ENCODE measurements at places on chromosomes 12 and 14.
A peak's percentile ranks its signal among the peaks of the same experiment; 100 is the strongest.

DNA sequence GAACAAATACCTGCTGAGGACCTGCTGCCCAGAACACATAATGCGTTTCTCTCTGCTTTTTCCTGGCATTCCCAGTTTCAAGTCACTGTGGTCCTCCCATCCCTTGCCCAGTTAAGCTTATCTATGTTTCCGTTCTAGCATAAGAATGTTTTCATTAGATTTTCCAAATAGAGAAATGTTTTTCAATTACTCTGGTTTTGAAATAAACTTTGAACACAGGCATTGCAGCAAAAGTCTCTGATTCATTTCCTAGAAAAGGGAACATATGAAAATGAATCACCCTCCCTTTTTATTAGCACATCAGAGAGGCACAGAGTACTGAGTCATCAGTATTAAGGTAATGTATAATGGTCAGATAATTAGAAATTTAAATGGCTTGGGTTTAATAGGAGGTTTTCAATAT is 201.1 kb upstream of the TMEM260 start:
- no peak for DNase-seq

- DNase-seq: peak; percentile 14
Observed at GRCh38 chr12:116599285-116600136, 40.3 kb downstream of the MAP1LC3B2 start.

- no peak for DNase-seq
Observed at GRCh38 chr12:106071686-106072085, 67.1 kb downstream of the NUAK1 start.

DNA sequence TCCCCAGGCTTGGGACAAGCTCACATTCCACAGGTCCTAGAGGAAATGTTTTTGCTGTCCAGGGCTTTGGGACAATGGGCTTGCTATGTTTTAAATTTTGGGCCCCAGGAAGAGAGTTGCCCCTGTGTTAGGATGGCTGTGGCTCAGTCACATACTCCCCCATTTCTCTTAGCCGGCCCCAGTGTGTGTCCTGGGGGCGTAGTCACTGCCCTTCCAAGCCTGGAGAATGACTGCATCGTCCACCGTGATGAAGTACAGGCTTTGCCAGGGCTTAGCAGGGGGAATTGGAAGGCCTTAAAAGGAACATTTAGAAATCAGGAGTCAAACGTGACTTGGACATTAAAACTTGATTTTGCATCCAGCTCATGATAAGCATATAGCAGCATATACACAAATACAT is 293.6 kb downstream of the CACNA1C start:
- no peak for DNase-seq

GRCh38 chr12:22588817-22589216 is 36.2 kb upstream of the ETNK1 start:
- DNase-seq: no peak

DNA sequence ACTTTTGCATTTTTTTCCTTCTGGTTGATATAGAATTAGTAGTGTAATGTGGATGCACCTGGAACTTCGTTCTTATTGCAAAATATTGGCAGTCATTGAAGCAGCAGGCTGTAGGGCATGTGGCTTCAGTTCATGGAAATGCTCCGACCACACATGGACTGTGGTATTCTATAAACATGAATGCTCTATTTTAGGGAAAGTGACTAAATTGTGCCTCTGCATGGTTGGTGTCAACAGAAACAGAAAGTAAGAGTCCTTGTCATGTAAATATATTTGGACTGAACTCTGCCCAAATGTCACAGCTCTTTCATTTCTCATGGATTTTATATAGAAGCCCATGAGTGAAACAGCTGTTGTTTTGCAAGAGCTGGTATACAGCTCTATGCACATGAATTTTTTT is 917.0 kb downstream of the LRFN5 start:
- DNase-seq: no peak

DNA sequence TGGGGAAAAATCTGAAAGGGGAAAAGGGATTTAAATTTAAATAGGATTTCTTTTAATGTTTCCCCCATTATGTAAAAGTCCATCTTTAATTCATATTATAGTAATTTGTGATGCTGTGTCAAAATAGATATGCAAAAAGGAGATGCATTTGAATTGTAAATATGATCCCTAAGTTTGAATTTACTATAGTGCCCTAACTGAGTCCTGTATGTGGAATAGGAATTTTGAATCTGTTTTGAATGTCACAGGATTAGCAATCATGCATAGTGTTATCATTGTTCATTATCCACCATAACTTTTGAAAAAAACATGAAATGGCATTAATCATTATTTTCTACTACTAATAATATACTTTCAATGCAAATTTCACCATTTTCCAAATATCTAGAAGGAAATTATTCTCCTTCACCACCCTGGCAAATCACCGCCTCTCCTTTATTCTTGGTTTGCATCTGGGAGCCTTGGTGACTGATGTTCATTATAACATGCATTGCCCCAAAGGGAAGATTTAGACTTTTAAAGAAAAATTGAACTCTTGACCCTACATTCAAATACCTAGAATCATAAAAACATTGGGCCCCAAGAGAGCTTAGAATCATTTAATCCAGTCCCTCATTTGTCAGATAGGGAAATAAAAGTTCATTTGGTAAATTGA is 341.5 kb upstream of the TMPO start:
- DNase-seq: no peak

DNA sequence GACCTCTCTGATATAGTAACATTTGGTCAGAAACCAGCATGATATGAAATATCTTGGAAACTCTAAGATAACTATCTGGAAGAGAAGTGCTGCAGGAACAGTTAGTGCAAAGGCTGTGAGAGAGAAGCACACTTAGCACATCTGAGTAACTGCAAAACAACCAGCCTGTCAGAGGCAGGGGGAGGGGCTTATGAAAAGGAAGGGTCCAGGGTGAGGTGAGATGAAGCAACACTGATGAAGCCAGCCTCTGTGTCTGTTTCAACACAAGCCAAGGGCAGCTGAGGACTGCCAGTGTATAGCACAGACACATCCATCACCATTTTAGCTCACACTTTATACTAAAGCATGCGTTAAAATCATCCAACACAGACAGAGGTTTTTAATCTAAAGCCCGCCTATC is 37.4 kb upstream of the OVCH1 start:
- DNase-seq: no peak

GRCh38 chr14:102363182-102363943 is 622 bp downstream of the TECPR2 start:
- no peak for DNase-seq

GRCh38 chr12:39354955-39355354 is 88.0 kb downstream of the KIF21A start:
- no peak for DNase-seq

DNA sequence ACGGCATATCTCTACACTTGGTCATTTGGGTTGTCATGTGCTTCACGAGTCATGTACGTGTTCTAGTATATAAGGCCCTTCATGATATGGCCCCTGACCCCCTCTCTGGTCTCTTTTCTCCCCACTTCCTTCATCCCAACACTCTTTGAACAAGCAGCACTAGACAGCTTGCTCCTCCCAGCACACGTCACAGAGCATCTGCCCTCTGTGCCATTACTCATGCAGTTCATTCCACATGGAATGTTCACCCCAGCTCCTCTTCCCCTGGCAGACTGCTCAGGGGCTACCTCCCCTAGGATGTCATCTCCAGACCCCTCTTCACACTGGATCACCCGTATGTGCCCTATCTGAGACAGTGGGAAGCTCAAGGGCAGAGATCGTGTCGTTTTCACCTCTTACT is 14.1 kb upstream of the LRP1-AS start:
- no peak for DNase-seq

DNA sequence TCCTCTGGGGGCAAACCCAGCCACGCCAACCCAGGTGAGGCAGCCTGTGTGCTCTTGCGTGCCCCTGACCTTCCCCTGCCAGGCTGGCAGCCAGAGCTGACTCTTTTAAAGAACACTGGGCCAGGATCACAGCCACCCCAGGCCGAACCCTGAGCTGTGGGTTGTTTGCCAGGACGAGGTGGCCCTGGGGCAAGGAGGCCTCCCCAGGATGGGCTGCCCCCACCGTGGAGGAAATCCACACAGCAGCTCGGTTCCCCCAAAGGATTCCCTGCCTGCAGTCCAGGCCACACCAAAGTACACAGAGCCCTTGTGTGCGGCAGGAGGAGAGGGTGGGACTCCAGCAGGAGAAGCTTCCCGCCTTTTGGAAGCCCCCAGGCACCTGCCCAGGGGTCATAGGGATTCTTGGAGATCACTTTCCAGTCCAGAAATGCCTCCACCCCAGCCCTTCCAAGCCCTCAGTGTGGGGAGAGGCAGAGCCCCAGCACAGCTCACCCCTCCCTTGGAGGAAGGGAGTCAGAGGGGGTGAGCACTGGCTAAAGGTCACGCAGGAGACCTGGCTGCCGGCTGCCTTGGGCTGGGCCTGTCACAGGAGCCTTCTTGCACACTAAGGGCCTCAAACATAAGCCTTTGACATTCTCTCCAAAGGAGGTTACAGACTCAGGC is 115.6 kb downstream of the CALM1 start:
- no peak for DNase-seq

GRCh38 chr12:38956337-38956736 is 50.9 kb upstream of the CPNE8 start:
- no peak for DNase-seq

GRCh38 chr12:26286186-26286585 is 90.8 kb downstream of the SSPN start:
- no peak for DNase-seq

Data from stimulated activated CD4-positive, alpha-beta T cell treated with anti-CD3 and anti-CD28 coated beads, Interleukin-1b, Interleukin-23, amount 100 ng/mL, for 1 hour (primary cell).